ENCODE measurements at places on chromosomes 2 and 18.

GRCh38 chr18:21179590-21180220, 62.3 kb upstream of the GREB1L start:
- DNase-seq = peak; percentile 59

- DNase-seq = no peak
These were observed 5.4 kb downstream of the AGXT start for GRCh38 chr2:240873805-240874714.

DNA sequence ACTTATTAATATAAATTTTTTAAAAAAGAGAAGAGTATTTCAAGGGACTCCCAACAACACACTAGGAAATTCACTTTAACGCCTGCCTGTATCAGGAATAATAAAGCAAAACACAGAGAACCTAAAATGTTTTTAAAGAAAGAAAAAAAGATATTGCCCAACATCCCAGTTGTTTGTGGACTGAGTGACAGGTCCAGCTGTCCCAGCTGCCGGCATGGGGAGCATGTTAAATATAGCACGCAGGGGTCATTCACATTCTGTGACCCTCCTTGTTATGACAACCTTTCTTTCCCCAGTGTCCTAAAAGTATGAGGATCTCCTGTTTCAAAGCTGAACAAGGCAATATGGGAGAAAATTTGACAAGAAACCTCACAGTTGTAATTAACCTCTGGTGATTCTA, 4.4 kb downstream of the KLHL41 start:
- DNase-seq = no peak

GRCh38 chr18:26190506-26190905, 35.7 kb upstream of the TAF4B start:
- DNase-seq = peak; percentile 23

GRCh38 chr2:29079887-29080286, 5.6 kb upstream of the PCARE start:
- DNase-seq = no peak
